Suprapubic skin (tissue), 4 donors: ENCODE measurements at places on chromosomes 3 and 15. TPM values are rescaled to one million over a fixed set of nuclear protein-coding genes. Genes with fewer than 3 reads are reported as not detected.

Gene IQCF5
- not detected for total RNA-seq

Gene CCR3
- total RNA-seq = 6.3 TPM

GRCh38 chr15:70439304-70439877 is 324.0 kb downstream of the UACA start:
- no peak for DNase-seq
- no peaks in the 10 kb centered on the region for H3K27me3 ChIP-seq
- H3K27ac ChIP-seq = no peak overlapping the region
- H3K4me1 ChIP-seq = peaks cover 24% of the 10 kb centered on the region

DNA sequence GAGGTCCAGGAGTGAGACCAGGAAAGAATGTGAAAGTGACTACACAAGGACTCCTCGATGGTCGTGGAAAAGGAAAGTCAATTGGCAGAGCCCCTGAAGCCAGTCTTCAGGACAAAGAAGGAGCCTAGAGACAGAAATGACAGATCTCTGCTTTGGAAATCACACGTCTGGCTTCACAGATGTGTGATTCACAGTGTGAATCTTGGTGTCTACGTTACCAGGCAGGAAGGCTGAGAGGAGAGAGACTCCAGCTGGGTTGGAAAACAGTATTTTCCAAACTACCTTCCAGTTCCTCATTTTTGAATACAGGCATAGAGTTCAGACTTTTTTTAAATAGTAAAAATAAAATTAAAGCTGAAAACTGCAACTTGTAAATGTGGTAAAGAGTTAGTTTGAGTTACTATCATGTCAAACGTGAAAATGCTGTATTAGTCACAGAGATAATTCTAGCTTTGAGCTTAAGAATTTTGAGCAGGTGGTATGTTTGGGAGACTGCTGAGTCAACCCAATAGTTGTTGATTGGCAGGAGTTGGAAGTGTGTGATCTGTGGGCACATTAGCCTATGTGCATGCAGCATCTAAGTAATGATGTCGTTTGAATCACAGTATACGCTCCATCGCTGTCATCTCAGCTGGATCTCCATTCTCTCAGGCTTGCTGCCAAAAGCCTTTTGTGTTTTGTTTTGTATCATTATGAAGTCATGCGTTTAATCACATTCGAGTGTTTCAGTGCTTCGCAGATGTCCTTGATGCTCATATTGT is 6.0 kb downstream of the CCR2 start:
- H3K36me3 ChIP-seq = no peaks in the 10 kb centered on the region
- no peak overlapping the region for H3K27ac ChIP-seq
- DNase-seq = no peak
- no peak overlapping the region for H3K4me3 ChIP-seq

Gene GOLGA8H
- not detected for total RNA-seq

Gene TUSC7
- total RNA-seq = not detected

DNA sequence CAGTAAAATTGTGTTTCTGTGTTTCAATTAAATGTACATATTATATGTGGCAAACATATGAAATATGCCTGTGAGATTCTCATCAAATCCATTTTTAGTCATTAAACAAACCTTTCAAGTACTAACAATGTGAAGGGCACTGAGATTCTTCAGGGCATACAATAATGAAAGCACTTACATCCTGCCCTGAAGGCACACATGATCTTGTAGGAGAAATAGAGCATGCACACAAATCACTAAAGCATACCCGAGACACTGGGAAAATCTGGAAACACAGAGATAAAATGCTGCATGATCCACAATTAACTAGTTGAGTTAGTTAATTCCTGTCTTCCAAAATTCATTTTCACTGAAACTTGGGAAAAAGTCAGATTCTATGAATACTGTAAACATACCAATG is 810.5 kb upstream of the NECTIN3 start:
- H3K4me3 ChIP-seq = no peak overlapping the region
- no peaks in the 10 kb centered on the region for H3K36me3 ChIP-seq
- no peak overlapping the region for H3K27ac ChIP-seq

Gene GOLGA6A
- 2.8 TPM for total RNA-seq

- no peak overlapping the region for H3K27ac ChIP-seq
- DNase-seq = no peak
- no peak overlapping the region for H3K4me3 ChIP-seq
These were observed 394.0 kb upstream of the CDIN1 start for GRCh38 chr15:36185438-36185837.

Gene HACD2
- 76.3 TPM for total RNA-seq

DNA sequence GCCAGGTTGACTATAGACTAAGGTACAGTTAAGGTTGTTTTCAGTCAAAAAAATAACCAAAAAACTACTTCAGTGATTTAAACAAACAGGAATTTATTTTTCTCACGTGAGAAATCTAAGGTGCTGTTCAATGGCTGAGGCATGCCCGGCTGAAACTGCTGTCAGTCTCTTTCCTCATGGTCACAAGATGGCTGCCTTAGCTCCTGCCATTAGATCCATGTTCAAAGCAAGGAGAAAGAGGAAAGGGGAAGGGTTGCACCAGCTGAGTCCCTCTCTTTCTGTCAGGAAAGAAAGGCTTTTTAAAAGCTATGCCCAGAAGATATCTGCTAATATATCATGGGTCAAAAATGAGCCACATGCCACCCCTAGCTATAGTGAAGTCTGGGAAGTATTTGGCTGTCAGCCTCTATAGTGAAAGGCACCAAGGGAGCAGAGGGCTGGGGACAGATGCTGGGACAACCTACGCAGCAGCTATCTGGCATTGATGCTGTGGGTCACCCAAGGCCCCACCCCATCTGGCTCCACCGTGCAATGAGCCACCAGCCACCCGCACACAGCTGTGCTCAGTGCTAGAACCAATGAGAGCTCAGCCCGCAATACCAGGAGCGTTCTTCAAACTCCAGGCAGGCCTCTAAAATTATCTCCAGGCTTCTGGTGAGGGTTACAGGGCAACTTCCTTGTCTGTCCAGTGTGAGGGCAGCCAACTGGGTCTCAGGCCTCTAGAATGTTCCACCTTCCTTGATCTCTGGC is 64.7 kb upstream of the GATA2 start:
- H3K4me1 ChIP-seq = peaks cover 9% of the 10 kb centered on the region
- no peak overlapping the region for H3K4me3 ChIP-seq
- no peak for DNase-seq
- H3K36me3 ChIP-seq = no peaks in the 10 kb centered on the region
- peaks cover 60% of the 10 kb centered on the region for H3K27me3 ChIP-seq

DNA sequence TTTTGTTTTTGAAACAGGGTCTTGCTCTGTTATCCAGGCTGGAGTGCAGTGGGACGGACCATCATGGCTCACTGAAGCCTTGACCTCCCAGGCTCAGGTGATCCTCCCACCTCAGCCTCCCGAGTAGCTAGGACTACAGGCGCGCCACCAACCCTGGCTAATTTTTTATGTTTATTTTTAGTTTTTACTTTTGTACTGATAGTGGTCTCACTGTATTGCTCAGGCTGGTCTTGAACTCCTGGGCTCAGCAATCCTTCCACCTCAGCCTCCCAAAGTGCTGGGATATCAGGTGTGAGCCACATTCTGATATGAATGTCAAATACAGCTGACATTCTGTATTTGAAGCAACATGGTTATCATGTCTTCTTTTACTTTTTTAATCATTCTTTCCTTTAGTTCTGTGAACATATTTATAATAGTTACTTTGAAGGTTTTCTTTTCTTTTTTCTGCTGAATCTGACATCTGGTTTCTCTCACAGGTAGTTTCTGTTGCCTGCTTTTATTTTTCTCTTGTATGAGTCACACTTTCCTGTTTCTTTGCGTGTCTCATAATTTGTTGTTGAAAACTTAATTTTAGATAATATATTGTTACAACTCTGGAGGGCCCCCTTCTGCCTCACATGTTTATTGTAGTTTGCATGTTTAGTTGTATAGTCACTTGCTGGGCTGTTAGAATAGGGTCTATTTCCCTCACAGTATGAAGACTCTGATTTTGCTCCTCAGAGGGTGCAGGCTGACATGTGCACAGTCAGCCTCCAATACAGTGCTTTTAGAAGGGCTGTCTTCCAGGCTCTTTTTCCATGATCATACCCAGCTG is 8.4 kb upstream of the CNTN4 start:
- no peak overlapping the region for H3K27ac ChIP-seq
- H3K4me1 ChIP-seq = no peaks in the 10 kb centered on the region
- no peak overlapping the region for H3K4me3 ChIP-seq
- no peaks in the 10 kb centered on the region for H3K27me3 ChIP-seq
- no peak for DNase-seq

DNA sequence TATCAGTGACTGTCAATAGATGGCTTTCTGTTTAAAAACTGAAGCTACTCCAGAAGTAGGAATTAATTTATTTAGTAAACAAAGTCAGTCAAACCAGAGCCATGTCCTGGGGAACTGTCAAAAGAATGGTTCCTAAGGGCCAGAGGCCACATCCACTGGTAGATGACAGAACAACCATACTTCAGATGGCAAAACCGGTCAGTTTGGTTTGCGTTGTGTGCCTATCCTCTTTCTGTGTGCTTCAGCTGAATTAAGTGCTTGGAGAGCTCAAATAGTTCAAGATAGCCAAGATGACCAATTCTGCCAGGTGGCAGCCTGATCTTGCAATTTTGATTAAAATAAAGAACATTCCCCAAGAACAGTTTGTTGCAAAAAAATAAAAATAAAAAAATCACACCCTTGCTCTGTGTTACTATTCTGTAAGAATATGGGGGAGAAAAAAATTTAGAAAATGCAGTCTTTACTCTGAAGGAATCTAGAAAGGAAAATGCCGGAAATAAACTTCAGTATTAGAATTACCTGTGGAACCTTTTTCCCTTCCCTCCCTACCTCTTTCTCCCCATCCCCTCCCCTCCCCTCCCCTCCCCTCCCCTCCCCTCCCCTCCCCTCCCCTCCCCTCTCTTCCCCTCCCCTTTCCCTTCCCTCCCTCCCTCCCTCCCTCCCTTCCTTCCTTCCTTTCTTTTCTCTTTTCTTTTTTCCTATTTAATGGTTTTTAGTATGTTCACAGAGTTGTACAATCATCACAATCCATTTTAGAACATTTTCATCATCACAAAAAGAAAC is 2.5 kb downstream of the MAP3K13 start:
- no peak overlapping the region for H3K4me3 ChIP-seq
- no peaks in the 10 kb centered on the region for H3K36me3 ChIP-seq

DNA sequence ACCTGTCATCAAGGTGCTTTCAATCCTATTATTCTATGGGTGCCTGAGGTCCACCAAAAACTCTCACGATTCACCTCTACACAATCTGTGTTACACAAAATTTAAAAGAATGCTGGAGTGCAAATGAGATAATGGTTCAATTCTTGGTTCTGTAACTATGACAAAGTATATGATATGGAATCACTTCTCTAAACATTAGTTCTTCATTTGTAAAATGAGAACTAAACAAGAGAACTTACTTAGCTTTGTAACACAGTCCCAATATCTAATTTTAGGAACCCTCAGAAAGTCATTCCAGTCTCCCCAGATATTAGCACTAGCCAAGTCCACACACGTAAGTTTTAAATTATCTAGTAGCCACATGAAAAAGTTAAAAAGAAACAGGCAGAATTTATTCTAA is 111.5 kb downstream of the TBL1XR1 start:
- H3K36me3 ChIP-seq = no peaks in the 10 kb centered on the region
- DNase-seq = no peak
- H3K27me3 ChIP-seq = no peaks in the 10 kb centered on the region
- H3K4me3 ChIP-seq = no peak overlapping the region
- H3K4me1 ChIP-seq = peaks cover 15% of the 10 kb centered on the region
- H3K27ac ChIP-seq = no peak overlapping the region

GRCh38 chr3:16839271-16840100 is 45.3 kb upstream of the PLCL2 start:
- H3K4me3 ChIP-seq = no peak overlapping the region
- no peak for DNase-seq
- no peaks in the 10 kb centered on the region for H3K36me3 ChIP-seq
- H3K4me1 ChIP-seq = no peaks in the 10 kb centered on the region
- H3K27me3 ChIP-seq = no peaks in the 10 kb centered on the region

DNA sequence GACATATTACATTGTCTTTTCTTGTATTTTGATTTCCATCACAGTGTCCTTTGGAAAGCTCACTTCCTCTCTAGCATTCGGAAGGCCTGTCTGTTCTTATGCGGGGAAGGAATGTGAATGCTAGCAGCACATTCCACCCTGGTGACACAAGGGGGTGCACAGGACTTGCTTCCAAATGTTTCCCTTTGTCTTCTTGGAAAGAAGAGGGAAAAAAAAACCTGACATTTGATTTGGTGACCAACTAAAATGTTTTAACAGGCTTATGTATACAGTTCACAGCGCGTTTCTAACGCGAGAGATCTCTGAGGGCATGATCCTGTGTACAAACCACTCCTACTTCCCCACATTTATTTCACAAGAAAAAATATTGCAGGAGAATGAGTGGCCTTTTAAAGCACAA is 107.6 kb upstream of the FXR1 start:
- H3K36me3 ChIP-seq = no peaks in the 10 kb centered on the region
- H3K4me1 ChIP-seq = peaks cover 3% of the 10 kb centered on the region
- H3K4me3 ChIP-seq = no peak overlapping the region
- no peak overlapping the region for H3K27ac ChIP-seq
- DNase-seq = no peak
- no peaks in the 10 kb centered on the region for H3K27me3 ChIP-seq

DNA sequence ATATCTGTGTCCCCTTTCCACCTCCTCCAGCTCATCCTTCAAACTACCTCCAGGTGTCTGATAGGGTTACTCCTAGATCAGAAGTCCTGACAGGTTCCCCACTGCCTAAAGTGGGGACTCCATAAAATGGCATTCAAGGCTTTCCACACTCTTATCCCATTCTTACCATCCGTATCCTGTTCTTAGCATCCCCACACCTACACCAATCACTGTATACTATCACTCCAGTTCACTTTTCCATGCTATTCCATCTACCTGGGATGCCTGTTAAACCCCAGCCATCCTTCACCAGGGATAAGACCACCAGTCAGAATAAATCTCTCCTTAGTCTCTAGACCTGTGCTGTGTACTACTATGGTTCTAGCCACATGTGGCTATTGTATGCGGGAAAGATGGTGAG is 19.1 kb downstream of the SSR3 start:
- DNase-seq = no peak
- H3K36me3 ChIP-seq = peaks cover 25% of the 10 kb centered on the region
- peaks cover 7% of the 10 kb centered on the region for H3K4me1 ChIP-seq
- no peaks in the 10 kb centered on the region for H3K27me3 ChIP-seq

DNA sequence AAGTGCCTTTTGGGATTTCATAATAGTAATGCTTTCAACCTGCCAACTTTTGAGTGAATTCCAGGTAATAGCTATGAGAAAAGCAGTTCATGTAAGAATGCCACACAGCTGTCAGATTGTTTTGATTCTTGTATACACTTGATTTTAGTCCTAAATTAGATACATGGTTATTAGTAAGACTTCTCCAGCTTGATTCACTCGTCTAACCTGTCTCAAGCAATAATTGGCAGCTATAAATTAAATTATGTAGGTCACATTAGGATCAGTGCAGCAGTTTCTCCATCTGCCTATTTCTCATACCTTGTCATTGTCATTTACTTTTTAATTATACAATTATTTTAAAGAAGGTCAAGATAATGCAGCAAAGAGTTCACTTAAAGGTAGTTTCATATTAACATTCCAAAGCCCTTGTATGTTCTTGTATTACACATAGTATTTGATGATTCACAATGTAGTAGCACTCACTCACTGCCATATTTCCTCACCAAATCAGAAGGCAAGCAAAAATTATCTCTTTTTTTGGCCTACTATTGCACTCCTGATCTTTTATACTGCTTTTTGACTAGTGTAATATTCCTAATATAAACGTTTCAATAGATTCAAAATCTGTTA is 10.9 kb upstream of the CRYBG3 start:
- no peak overlapping the region for H3K4me3 ChIP-seq
- no peak for DNase-seq
- H3K36me3 ChIP-seq = no peaks in the 10 kb centered on the region
- peaks cover 6% of the 10 kb centered on the region for H3K4me1 ChIP-seq
